Muscle of arm (tissue), 14 donors: ENCODE measurements at places on chromosomes 16 and 17.

DNA sequence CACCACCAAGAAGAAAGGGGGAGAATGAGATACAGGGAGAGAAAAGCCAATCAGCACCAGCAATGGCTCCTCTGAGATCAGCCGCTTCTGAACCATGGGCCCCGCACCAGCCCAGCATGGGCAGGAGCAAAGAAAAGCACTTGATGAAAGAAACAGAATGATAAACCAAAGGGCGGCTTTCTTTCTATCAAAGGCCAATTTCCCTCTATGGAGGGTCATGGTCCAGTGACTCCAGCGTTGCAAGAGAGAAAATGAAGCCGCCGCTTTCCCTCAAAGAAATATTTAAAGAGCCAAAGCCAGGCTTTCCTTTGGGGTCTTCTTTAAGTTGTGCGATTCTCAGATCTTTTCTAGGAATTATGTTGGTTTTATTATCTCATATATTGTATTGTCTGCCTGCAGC lies 84.8 kb upstream of the CACNG5 start:
- DNase-seq, result no peak

DNA sequence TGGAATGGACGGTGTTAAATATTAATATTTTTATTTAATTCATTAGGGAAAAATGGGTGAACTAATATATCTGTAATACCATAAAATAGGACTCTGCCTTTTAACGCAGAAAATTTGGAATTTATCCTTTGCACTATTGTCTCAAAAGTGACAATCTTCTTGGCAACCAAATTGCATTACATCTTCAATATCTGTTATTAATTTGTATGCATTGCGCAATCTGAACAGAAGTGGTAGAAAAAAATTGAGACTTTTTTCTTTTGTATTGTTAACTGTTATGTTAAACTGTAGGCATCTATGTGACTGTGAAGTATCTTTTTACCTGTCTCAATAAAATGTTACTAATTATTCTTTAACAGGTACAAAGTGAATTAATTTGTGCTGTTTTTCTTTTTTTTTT lies 55.6 kb downstream of the PPM1E start:
- no peak for DNase-seq

DNA sequence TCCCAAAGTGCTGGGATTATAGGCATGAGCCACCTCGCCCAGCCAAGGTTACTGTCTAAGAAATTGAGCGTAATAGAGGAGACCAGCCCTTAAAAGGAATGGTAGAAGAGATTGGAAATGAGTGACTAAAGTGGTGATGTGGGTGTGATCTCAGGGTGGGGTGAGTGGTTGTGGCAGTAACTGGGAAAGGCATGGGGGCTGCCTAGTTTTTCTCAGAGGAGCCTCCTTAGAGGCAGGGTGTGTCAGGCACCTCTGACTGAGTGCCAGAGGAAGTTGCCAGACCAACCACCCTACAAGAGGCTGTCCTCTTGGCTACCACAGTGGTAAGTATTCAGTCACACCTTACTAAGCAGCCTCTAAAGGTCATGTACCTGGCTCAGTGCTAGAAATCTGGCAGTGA lies 8.9 kb downstream of the DUS2 start:
- DNase-seq, result no peak

GRCh38 chr17:68908045-68908444 lies 47.1 kb downstream of the ABCA8 start:
- no peak for DNase-seq

GRCh38 chr17:74532115-74532514 lies 840 bp upstream of the CD300LB start:
- DNase-seq, result no peak

DNA sequence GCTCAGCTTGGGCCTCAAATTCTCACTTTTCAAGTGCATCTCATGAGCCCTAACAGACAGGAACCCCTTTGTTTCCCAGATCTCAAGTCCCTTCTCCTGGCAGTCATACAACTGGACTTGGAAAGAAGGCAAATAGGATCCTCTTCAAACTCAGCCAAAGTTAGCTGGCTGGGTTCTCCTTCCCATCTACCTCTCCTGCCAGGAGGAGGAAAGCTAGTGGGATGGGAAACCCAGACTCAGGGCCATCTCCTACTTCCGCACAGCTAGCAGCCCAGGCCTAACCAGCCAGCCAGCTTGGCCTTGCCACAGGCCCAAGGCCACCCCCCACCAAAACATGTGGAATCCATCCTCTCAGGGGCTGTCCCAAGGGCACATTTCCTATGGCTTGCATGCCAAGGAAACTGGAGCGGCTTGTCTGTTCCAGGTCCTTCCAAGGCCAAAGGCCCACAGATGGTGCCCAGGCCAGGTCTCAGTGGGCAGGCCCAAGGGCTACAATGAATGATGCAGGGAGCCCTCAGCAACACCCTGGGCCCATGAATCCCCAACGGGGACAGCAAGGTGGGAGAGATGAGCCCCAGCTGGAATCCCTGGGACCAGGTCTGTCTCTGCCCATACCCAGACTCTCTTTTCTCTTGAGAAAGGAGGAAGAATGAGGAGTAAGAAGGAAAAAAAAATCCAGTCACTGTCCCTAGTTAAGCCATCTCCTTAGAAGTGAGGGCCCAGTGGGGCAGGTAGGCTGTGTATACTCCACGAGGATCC lies 1.7 kb downstream of the SMARCD2 start:
- no peak for DNase-seq

DNA sequence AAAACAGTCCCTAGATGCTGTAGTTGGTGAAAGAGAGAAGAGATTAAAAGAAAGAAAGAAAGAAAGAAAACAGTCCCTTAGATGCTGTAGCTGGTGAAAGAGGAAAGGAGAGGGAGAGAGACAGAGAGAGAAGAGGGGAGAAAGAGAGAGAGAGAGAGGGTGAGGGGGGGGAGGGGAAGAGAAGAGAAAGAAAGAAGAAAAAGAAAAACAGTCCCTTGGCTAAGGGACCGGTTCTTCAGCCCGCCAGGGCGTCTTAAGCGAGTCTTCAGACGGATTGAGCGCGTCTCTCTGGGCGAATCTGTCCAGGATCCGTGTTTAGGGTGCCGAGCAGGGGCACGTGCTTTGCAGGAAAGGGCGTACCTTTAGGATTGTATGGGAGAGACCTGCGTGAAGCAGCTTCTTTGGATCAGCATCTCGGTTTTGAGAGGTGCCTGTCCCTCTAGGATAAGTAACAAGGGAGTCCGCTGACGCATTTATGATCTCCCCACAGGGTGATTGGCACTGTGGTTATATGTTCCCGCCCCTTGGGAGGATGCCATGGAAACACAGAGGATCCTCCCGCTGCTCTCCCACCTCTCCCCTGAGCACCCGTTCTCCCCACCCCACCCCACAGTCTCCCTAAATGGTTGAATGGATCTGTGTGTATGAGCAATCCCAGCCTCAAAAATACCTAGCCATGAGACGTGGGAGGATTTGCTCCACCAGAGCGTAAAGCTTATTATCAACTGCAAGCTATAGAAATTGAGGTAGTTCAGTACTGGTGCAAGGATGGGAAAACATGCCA lies 16.7 kb downstream of the GNGT2 start:
- peak; percentile 35 for DNase-seq

- no peak for DNase-seq
Observed at GRCh38 chr17:49460401-49460800, 34.7 kb upstream of the NGFR start.

GRCh38 chr17:82175201-82175600 lies 37.4 kb downstream of the CCDC57 start:
- DNase-seq, result no peak

- DNase-seq, result no peak
Observed at GRCh38 chr17:28370035-28370743, at the start of gene VTN. TSS of gene VTN (minus strand) at chr17:28370307. CDS start at chr17:28370203, 104 bp downstream.
